HepG2 (cell line): ENCODE measurements at places on chromosomes 3 and 15. TPM values are rescaled to one million over a fixed set of nuclear protein-coding genes. Genes with fewer than 3 reads are reported as not detected.

Gene P2RY13
- polyA plus RNA-seq: not detected in 2 replicates

Gene LCTL
- polyA plus RNA-seq: 0.54 and 0.96 TPM in 2 replicates

Gene GOLGA8T
- 0.07 TPM in 1 of 2 replicates, not detected in the other for polyA plus RNA-seq

Gene KLHL25
- polyA plus RNA-seq: 3.7 and 5.2 TPM in 2 replicates

Gene C2CD4A
- polyA plus RNA-seq: not detected in 2 replicates

Gene CTXN2
- 0.03 TPM in 1 of 2 replicates, not detected in the other for polyA plus RNA-seq

Gene DUOXA2
- 0.32 and 0.61 TPM in 2 replicates for polyA plus RNA-seq

- no peaks in the 10 kb centered on the region for H3K27me3 ChIP-seq
- H3K27ac ChIP-seq: no peak overlapping the region
- DNase-seq: no peak
- H3K4me1 ChIP-seq: peaks cover 7% of the 10 kb centered on the region
- H3K36me3 ChIP-seq: no peaks in the 10 kb centered on the region
- no peak overlapping the region for H3K4me3 ChIP-seq
These were observed 52.9 kb upstream of the RNU6-1 start for GRCh38 chr15:67892559-67893377.

GRCh38 chr3:140242818-140243276, 307.9 kb downstream of the CLSTN2 start:
- H3K4me3 ChIP-seq: no peak overlapping the region
- no peak for DNase-seq
- H3K36me3 ChIP-seq: no peaks in the 10 kb centered on the region
- no peaks in the 10 kb centered on the region for H3K4me1 ChIP-seq
- H3K27ac ChIP-seq: no peak overlapping the region

GRCh38 chr3:73448761-73449301, 175.9 kb downstream of the PDZRN3 start:
- no peak for DNase-seq
- H3K27ac ChIP-seq: no peak overlapping the region
- H3K4me1 ChIP-seq: no peaks in the 10 kb centered on the region

DNA sequence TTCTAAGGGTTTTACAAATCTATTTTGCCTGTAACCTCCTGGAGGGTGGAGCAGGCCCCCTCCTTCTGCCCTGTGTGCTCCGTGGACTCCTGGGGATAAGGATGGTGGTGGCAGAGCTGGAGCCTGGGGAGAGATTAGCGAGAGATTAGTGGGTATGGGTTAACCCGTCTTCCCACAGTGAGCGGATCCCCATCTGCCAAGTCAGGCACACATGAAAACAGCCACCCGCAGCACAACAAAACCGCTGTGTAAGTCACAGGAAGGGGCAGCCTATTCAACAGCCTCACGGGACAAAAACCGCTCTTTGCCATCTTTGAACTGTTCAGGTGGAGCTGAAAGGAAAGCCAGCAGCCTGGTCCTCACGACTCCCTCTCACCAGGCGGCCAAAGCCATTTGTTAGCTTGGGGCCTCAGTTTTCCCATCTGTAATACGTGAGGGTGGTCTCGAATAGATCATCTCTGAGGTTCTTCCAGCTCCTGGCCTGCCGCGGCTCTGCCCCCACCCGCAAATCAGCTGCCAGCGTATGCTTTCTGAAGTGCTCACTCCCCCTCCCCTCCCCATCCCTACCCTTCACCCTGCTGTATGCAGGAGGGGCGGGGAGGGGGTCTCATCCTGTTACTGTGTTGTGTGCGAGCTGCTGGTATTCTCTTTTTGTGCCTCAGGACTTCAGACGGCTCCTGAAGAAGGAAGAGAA, 43.6 kb downstream of the PDIA5 start:
- peaks cover 28% of the 10 kb centered on the region for H3K36me3 ChIP-seq
- no peak overlapping the region for H3K4me3 ChIP-seq
- no peak for DNase-seq
- no peaks in the 10 kb centered on the region for H3K27me3 ChIP-seq
- no peaks in the 10 kb centered on the region for H3K4me1 ChIP-seq

DNA sequence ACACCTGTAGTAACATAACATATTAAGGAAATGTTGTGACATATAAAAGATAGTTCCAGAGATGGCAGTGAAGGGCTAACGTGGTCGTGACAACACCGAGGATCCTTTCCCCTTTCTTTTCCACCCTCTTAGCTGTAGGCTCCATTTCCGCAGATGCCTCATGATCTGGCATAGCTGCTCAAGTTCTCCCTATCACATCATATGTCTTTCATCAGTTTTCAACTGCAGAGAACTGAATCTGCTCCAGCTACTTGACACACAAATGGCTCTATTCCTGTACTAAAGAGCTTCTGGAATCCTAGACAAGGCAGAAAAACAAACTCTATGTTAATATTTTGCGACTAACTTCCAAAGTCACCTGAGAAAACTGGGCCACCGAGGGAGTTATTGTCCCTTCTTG, 275.0 kb upstream of the SLCO3A1 start:
- H3K4me3 ChIP-seq: no peak overlapping the region
- no peak overlapping the region for H3K27ac ChIP-seq
- no peaks in the 10 kb centered on the region for H3K36me3 ChIP-seq

- no peaks in the 10 kb centered on the region for H3K4me1 ChIP-seq
- H3K36me3 ChIP-seq: no peaks in the 10 kb centered on the region
- H3K27ac ChIP-seq: no peak overlapping the region
- no peaks in the 10 kb centered on the region for H3K27me3 ChIP-seq
These were observed 46.5 kb downstream of the EPHA6 start for GRCh38 chr3:96860882-96861281.

DNA sequence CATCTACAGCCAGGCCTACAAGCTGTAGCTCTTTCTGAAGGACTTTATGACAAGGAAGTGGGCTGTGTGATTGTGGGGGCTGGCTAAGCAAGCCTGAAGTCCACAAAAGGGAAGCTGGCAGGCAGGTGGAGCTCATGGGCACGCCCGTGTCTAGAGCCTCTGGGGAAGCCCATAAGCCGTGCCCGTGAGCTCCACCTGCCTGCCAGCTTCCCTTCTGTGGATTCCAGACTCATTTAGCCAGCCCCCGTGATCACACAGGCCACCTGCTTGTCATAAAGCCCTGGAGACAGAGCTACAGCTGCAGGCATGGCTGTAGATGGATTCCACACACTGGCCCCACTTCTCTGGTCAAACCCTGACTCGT, 15.2 kb downstream of the EFCC1 start:
- H3K27me3 ChIP-seq: peaks cover 48% of the 10 kb centered on the region; the same call in 2 of the 3 replicates
- DNase-seq: peak; percentile 39
- H3K4me3 ChIP-seq: no peak overlapping the region
- H3K36me3 ChIP-seq: no peaks in the 10 kb centered on the region

- H3K4me3 ChIP-seq: no peak overlapping the region
- H3K36me3 ChIP-seq: no peaks in the 10 kb centered on the region
- no peaks in the 10 kb centered on the region for H3K27me3 ChIP-seq
- no peak for DNase-seq
- no peaks in the 10 kb centered on the region for H3K4me1 ChIP-seq
These were observed 219.5 kb downstream of the SV2B start for GRCh38 chr15:91319371-91320059.

DNA sequence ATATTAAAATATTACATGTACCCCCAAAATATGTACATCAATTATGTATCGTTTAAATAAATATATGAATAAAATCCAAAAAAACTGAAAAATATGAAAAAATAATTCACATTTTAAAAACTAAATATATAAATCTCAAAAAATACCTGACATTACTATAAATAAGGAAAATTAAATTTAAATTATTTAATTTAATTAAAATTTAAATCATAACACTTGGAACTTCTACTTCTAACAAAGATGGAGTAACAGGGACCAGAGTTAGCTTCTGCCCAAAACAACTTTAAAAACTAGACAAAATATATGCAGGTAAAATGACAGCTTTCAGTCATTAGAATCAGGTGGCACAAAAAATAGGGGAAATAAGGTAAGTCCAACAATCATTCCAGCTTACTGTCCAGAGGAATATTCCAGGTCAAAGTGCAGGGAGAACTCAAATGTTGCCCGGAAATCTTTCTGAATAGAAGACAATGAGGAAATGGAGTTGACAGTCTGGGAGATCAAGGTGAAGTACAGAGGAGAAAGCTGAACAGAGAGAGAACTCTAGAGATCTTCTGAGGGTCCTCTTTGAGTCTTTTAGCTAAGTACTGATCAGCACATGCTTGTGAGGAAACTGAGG, 207.7 kb upstream of the ATP11B start:
- peak; percentile 66 for DNase-seq
- no peak overlapping the region for H3K27ac ChIP-seq
- H3K36me3 ChIP-seq: no peaks in the 10 kb centered on the region
- peaks cover 14% of the 10 kb centered on the region for H3K4me1 ChIP-seq
- no peaks in the 10 kb centered on the region for H3K27me3 ChIP-seq

GRCh38 chr3:64359735-64360134, 134.5 kb upstream of the PRICKLE2 start:
- H3K4me3 ChIP-seq: no peak overlapping the region
- no peak for DNase-seq
- no peak overlapping the region for H3K27ac ChIP-seq
- no peaks in the 10 kb centered on the region for H3K4me1 ChIP-seq

DNA sequence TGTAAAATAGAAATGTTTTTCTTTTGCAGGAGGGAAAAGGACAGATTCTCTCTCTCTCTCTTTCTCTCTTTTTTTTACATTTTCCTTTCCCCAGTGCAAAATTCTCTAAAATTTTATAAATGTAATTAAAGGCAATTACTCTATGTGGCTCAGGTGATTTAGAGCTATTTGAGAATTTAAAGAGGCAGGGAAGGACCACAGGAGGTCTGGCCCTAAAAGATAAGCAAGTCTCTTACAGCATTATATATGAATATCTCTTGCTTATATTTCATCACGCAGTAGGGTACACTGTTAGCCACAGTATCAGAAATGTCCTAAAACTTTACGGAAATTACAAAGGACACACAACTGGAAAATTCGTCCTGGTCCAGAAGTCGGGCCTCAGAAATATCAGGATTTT, 70.5 kb upstream of the PPIB start:
- H3K4me3 ChIP-seq: no peak overlapping the region
- no peaks in the 10 kb centered on the region for H3K36me3 ChIP-seq
- H3K27me3 ChIP-seq: no peaks in the 10 kb centered on the region
- H3K27ac ChIP-seq: no peak overlapping the region
- H3K4me1 ChIP-seq: peaks cover 13% of the 10 kb centered on the region

- H3K27ac ChIP-seq: no peak overlapping the region
- H3K36me3 ChIP-seq: 0 out of 3 replicates have a peak, but pooled peaks cover 4% of the 10 kb centered on the region
- H3K27me3 ChIP-seq: no peaks in the 10 kb centered on the region
- no peak for DNase-seq
- no peaks in the 10 kb centered on the region for H3K4me1 ChIP-seq
These were observed 30.1 kb downstream of the PXYLP1 start for GRCh38 chr3:141261472-141262307.

- H3K27me3 ChIP-seq: no peaks in the 10 kb centered on the region
- no peak overlapping the region for H3K27ac ChIP-seq
- no peaks in the 10 kb centered on the region for H3K36me3 ChIP-seq
- DNase-seq: no peak
- no peaks in the 10 kb centered on the region for H3K4me1 ChIP-seq
These were observed 210.0 kb upstream of the TRIM42 start for GRCh38 chr3:140467796-140468315.

GRCh38 chr3:10768708-10769394, 47.2 kb upstream of the SLC6A11 start:
- no peaks in the 10 kb centered on the region for H3K36me3 ChIP-seq
- no peaks in the 10 kb centered on the region; the same call in none of the 2 replicates for H3K27me3 ChIP-seq
- no peak overlapping the region for H3K27ac ChIP-seq
- no peak overlapping the region for H3K4me3 ChIP-seq
- 0 out of 2 replicates have a peak, but pooled peaks cover 19% of the 10 kb centered on the region for H3K4me1 ChIP-seq

DNA sequence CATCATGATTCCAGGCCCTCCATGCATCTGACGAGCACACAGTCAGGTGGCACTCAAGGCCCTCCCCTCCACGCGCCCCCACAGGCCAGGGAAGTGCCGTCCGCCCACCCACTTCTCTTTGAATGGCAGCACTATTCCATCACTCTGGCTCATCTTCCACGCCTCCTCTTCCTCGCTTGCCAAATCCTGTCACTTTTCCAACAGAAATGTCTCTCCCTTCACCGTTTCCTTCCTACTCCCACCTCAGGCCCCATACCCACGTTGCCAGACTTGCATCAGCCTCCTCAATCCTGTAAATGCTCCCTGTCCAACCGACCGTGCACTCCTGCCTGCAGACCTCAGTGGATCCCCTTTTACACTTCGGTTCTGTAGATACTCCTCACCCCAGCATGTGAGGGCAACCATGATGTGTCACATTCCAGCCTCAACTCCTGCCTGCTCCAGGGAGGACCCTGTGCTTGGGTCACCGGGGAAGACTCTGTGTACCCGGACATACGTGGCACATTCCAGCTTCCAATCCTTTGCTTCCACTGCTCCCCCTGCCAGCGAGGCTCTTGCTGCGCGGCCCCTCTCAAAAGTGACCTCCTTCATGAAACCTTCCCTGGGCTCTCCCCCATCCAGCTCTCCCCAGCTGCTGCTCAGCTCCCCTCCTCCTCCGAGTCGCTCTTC, 29.6 kb downstream of the ADCY5 start:
- H3K36me3 ChIP-seq: no peaks in the 10 kb centered on the region
- DNase-seq: no peak
- H3K4me3 ChIP-seq: no peak overlapping the region
- H3K4me1 ChIP-seq: no peaks in the 10 kb centered on the region
- peaks cover 5% of the 10 kb centered on the region; the same call in 1 of the 2 replicates for H3K27me3 ChIP-seq

DNA sequence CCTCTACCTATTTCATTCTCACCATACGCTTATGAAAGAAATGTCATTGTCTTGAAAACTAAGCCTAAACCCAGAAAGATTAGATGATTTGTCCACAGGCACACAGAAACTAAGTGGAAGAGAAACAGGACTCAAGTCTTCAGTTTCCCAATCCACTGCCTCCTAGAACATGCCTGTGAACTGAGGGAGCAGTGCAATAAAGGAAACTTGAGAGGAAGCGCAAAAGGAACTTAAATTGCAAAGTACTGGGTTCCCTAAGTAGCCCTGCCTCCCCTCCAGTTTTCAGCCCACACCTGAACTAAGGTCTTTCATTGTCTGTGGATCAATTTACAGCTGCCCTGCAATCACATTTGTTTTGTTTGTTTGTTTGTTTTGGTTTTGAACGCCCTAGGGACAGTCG, 56.7 kb upstream of the TSEN2 start:
- H3K4me1 ChIP-seq: peaks cover 45% of the 10 kb centered on the region
- no peaks in the 10 kb centered on the region for H3K27me3 ChIP-seq
